ENCODE measurements at places on chromosomes 16 and 17. TPM values are rescaled to one million over a fixed set of nuclear protein-coding genes. Genes with fewer than 3 reads are reported as not detected.

The CTRB2 gene
- not detected for total RNA-seq

The GNAO1 gene
- total RNA-seq, result 2.3 TPM

The TEKT5 gene
- total RNA-seq, result not detected

The OR4D1 gene
- 0.83 TPM for total RNA-seq

- peaks cover 5% of the 10 kb centered on the region for H3K4me1 ChIP-seq
- no peak for DNase-seq
- no peak overlapping the region for H3K4me3 ChIP-seq
- no peaks in the 10 kb centered on the region for H3K27me3 ChIP-seq
- no peak overlapping the region for H3K27ac ChIP-seq
These were observed 7.3 kb downstream of the CTRL start for GRCh38 chr16:67924140-67924906.

DNA sequence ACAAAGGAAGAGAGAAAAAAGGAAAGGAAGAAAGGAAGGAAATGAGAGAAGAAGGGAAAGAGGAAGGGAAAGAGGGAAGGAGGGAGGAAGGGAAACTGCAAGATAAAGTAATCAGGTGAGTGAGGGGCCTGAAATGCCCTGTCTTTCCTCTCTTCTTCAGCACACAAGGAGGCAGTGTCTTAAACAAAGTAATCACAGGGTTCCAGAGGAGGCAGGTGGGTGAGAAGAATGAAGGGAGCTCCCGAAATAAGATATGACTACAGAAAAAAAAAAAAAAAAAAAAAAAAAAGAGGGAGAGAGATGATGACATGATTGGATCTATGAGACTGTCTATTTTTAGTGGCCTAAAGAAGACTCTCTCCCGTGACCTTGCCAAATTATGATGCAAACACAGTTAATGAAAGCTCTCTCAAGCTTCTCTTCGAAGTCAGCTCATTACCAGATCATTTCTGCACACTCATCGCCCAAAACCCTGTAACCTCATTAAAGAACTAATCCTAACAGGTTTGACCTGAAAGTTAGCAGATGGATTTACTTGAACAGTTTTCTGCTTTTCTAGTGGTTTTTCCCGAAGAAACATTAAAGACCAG lies 53.6 kb downstream of the CDH11 start:
- no peaks in the 10 kb centered on the region for H3K27me3 ChIP-seq
- H3K4me1 ChIP-seq, result no peaks in the 10 kb centered on the region
- no peak overlapping the region for H3K4me3 ChIP-seq
- no peaks in the 10 kb centered on the region for H3K36me3 ChIP-seq
- H3K27ac ChIP-seq, result no peak overlapping the region
- no peak for DNase-seq

The KRTAP9-4 gene
- not detected for total RNA-seq

DNA sequence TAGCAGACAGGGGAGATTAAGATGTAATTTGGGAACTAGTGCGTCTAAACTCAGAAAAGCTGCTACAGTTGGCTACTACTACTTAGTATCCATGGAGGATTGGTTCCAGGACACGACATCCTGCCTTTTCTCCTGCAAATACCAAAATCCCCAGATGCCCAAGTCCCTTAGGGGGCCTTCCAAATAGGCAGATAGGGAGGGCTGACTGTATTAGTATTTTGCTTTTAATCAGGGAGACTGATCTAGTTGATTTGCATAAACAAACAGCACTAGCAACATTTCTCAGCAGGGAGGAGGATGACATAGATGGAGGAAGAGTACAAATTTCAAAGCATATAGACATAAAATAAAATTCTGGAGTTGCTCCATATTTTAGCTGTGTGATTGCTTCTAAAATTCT lies 621.6 kb upstream of the GOT2 start:
- no peak overlapping the region for H3K27ac ChIP-seq
- H3K4me1 ChIP-seq, result no peaks in the 10 kb centered on the region
- no peak for DNase-seq
- no peaks in the 10 kb centered on the region for H3K36me3 ChIP-seq
- H3K27me3 ChIP-seq, result no peaks in the 10 kb centered on the region
- H3K4me3 ChIP-seq, result no peak overlapping the region

DNA sequence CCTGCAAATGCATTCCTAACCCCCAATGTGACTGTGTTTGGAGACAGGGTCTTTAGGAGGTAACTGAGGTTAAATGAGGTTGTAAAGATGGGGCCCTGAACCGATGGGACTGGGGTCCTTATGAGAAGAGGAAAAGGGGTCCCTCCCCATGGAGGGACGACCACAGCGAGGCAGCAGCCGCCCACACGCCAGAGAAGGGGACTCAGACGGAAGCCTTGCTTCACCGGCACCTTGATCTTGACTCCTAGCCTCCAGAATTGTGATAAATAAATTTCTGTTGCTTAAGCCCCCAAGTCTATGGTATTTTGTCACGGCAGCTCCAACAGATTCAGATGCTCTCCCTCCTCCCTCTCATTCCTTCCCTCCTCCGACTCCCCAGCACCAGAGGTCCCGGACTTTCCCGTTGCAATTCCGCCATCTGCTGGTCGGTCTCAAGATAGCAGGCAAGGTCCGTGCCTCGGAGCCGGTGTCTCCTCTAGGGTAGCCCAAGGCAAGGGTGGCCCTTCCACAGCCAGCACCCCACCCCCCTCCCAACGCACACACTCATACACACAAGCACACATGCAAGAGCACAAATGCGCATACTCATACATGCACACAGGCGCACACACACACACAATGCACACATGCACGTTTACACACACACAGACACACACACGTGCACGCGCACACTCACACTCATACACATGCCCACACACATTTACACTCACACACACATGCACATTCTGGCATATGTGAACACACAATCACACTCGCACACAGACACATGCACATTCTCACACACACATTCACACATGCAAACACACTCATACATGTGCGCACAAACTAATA lies 23.1 kb upstream of the C16orf78 start:
- H3K27me3 ChIP-seq, result peaks cover 3% of the 10 kb centered on the region
- peak; percentile 54 for DNase-seq
- no peaks in the 10 kb centered on the region for H3K4me1 ChIP-seq

The MRC2 gene
- total RNA-seq, result 6.2 TPM

DNA sequence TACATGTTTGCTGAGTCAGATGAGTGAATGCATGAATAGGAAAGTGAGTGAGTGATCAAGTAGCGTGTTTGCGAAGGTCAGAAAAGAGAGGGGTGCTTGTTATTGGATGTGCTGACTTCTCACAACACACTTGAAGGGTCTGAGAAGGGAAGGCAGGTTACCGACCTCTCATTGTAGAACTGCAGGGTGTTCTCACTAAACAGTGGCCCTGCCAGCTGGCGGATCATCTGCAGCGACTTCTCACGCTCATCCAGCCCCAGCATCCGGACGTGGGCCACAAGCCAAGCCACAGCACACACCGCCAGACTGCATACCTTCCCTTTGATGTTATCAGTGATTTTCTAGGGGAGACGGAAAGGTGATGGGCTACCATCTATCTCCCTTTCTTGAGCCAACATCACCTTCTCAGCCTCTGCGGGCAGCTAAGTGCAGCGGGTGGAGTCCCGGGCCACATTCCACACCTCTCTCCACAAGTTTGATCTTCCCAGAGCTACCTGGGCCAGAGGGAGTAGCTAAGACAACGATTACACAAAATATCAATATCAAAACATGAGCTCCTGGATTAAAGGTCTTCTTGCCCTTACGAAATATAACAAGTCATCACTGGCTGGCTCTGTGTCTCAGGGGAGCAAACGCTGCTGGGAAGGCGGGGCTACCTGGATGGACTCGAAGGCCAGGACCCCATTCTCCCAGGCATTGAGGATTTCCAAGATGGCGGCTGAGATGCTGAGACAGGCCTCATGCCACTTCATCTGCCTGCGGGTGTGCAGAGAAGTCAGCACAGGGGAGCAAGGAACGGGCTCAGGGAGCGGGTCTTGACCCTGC lies 11.0 kb downstream of the CSF3 start:
- no peak overlapping the region for H3K4me3 ChIP-seq
- H3K4me1 ChIP-seq, result peaks cover 25% of the 10 kb centered on the region
- peak; percentile 59 for DNase-seq
- H3K36me3 ChIP-seq, result peaks cover 57% of the 10 kb centered on the region

The GPRC5C gene
- total RNA-seq, result 0.68 TPM

DNA sequence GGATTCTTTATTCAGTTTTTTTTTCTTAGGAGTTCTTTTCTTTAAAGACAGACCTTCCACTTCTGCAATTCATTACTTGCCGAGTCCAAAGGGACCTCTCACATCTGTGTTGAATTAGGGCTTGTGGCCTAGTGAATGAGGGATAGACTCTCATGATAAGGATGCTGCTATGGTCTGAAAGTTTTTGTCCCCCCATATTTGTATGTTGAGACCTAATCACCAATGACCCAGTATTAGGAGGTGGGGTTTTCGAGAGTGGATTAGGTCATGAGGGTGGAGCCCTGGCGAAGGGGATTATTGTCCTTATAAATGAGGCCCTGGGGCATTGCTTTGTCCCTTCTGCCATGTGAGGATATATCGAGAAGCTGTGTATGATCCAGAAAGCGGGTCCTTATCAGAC lies 9.5 kb downstream of the KRT12 start:
- peaks cover 2% of the 10 kb centered on the region for H3K4me1 ChIP-seq
- DNase-seq, result no peak
- H3K27me3 ChIP-seq, result peaks cover 16% of the 10 kb centered on the region
- H3K36me3 ChIP-seq, result no peaks in the 10 kb centered on the region

- no peak overlapping the region for H3K4me3 ChIP-seq
- no peak for DNase-seq
- no peak overlapping the region for H3K27ac ChIP-seq
- peaks cover 87% of the 10 kb centered on the region for H3K27me3 ChIP-seq
These were observed 6.6 kb downstream of the NEUROD2 start for GRCh38 chr17:39600997-39601597.

DNA sequence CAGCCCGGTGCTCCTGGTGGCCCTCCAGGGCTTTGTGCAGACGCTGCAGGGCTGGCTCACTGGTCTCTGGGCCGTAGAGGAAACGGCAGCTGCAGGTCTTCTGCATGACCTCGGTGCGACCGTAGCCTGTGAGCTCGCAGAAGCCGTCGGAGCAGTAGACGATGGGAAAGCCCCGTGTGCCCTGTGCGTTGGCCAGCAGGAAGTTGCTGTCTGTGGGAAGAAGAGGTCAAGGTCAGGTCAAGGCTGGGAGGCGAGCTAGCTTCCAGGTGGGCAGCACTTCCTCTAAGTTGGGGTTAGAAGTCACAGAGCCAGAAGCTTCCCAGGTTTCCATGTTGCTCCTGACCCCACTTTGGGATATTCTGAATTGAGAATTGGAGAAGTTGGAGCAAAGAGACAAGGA lies 2.1 kb downstream of the KCNH4 start:
- peak; percentile 37 for DNase-seq
- H3K27me3 ChIP-seq, result peaks cover 23% of the 10 kb centered on the region
- no peak overlapping the region for H3K27ac ChIP-seq
- no peak overlapping the region for H3K4me3 ChIP-seq
- peaks cover 55% of the 10 kb centered on the region for H3K4me1 ChIP-seq

DNA sequence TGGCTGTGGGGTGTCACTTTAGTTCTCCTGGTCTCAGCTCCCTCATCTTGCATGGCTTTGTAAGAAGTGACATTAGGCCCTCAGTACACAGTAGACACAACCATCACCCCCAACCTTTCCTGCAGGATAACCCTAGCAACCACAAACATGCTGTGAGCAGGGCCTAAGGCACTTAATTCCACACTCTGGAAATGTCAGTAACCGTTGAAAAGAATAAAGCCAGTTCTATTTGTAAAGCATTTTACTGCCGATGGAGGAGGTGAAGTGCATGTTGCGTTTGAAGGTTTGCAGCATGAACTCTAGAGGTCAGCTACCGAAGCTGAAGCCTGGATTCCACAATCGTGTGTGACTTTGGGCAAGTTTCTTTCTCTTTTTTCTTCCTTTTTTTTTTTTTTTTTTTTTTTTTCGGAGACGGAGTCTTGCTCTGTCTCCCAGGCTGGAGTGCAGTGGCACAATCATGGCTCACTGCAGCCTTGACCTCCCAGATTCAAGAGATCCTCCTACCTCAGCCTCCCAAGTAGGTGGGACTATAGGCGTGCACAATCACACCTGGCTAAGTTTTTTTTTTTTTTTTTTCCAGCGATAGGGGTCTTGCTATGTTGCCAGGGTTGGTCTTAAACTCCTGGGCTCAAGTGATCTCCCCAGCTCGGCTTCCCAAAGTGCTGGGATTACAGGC lies 26.1 kb upstream of the TOB1 start:
- H3K4me1 ChIP-seq, result peaks cover 15% of the 10 kb centered on the region
- peaks cover 9% of the 10 kb centered on the region for H3K27me3 ChIP-seq
- peaks cover 3% of the 10 kb centered on the region for H3K36me3 ChIP-seq
- H3K27ac ChIP-seq, result no peak overlapping the region
- H3K4me3 ChIP-seq, result no peak overlapping the region
- no peak for DNase-seq

The HOXB1 gene
- total RNA-seq, result not detected

DNA sequence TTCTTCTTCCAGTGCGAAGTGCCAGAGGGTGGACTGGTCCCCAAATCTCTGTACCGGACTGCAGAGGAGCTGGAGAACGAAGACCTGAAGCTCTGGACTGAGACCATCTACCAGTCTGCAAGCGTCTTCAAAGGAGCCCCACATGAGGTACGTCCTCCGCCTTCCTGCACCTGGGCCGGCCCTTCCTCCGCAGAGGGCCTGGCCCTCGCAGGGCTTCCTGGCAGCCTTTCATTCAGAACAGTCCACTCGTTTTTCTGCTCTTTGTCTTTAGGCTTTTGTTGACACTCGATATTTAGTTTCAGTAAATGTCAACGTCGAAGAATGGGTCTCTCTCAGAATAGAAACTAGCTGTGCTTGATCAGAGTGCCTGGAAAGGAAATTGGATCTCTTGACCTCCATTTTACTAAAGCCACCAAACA lies 68.6 kb downstream of the SEC14L1 start:
- H3K27ac ChIP-seq, result no peak overlapping the region
- H3K4me3 ChIP-seq, result no peak overlapping the region
- H3K4me1 ChIP-seq, result no peaks in the 10 kb centered on the region
- no peaks in the 10 kb centered on the region for H3K27me3 ChIP-seq

- H3K4me3 ChIP-seq, result no peak overlapping the region
- no peak overlapping the region for H3K27ac ChIP-seq
- H3K27me3 ChIP-seq, result peaks cover 38% of the 10 kb centered on the region
- no peaks in the 10 kb centered on the region for H3K36me3 ChIP-seq
- peaks cover 30% of the 10 kb centered on the region for H3K4me1 ChIP-seq
- DNase-seq, result peak; percentile 82
These were observed 15.9 kb upstream of the ANKRD40CL start for GRCh38 chr17:50783193-50783660.

DNA sequence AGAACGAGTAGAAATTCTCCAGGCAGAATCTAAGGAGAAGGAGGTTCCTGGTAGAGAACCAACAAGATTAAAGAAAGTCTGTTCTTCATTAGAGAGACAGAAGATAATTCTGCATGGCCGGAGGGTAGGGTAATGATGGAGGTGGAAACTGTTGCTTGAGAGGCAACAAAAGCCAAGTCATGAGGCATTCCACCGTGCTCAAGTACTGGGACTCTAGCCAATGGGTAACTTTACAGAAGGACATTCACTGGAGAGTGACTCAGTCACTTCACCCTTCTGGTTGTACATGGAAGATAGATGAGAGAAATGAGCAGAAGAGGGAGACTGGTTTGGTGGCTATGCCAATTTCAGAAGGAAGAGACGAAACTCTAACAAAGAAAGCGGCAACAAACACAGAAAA lies 53.6 kb upstream of the ANKFN1 start:
- no peak overlapping the region for H3K4me3 ChIP-seq
- H3K4me1 ChIP-seq, result no peaks in the 10 kb centered on the region
- DNase-seq, result no peak
- H3K27ac ChIP-seq, result no peak overlapping the region
